Posterior vena cava (tissue), 2 donors: ENCODE measurements at places on chromosomes 2 and 18. TPM values are rescaled to one million over a fixed set of nuclear protein-coding genes. Genes with fewer than 3 reads are reported as not detected.

The METTL5 gene
- 76.8 TPM for total RNA-seq

The IL37 gene
- not detected for total RNA-seq

The CCDC150 gene
- total RNA-seq: 0.56 TPM

The SLC19A3 gene
- total RNA-seq: 2.4 TPM

The CIB4 gene
- total RNA-seq: not detected

The EVA1A gene
- total RNA-seq: 1.1 TPM

The OSR1 gene
- 78.3 TPM for total RNA-seq

The AQP4 gene
- not detected for total RNA-seq
